Endothelial cell of coronary artery (primary cell): ENCODE measurements at places on chromosomes 16 and 17. TPM values are rescaled to one million over a fixed set of nuclear protein-coding genes. Genes with fewer than 3 reads are reported as not detected.

Gene TAC4
- total RNA-seq: not detected in 2 replicates

Gene SMURF2
- total RNA-seq: 181 and 255 TPM in 2 replicates

Gene SEC14L5
- total RNA-seq: not detected in 2 replicates

Gene CACNG4
- not detected in 2 replicates for total RNA-seq

Gene CYGB
- total RNA-seq: 0.45 and 5.0 TPM in 2 replicates

Gene HBA2
- total RNA-seq: not detected in 2 replicates

Gene GRB7
- not detected in 2 replicates for total RNA-seq

Gene MGRN1
- total RNA-seq: 17.9 and 24.5 TPM in 2 replicates

Gene NGFR
- total RNA-seq: under 0.01 TPM in 2 replicates

Gene ANKFN1
- total RNA-seq: 0.09 TPM in 1 of 2 replicates, not detected in the other

Gene ITGB3
- total RNA-seq: 54.6 and 138 TPM in 2 replicates

Gene CES1
- total RNA-seq: 0.09 TPM in 1 of 2 replicates, not detected in the other

Gene STAC2
- total RNA-seq: not detected in 2 replicates

Gene HCRT
- total RNA-seq: not detected in 2 replicates

Gene TTLL6
- not detected in 2 replicates for total RNA-seq

Gene ELMO3
- total RNA-seq: 0.72 and 1.2 TPM in 2 replicates

Gene TXNDC17
- total RNA-seq: 102 and 157 TPM in 2 replicates

Gene CCL14
- 6.1 and 7.1 TPM in 2 replicates for total RNA-seq

Gene CD300E
- total RNA-seq: not detected in 2 replicates

Gene CD300A
- total RNA-seq: not detected in 2 replicates

Gene SLC38A8
- total RNA-seq: not detected in 2 replicates

Gene COPZ2
- 5.3 and 10.5 TPM in 2 replicates for total RNA-seq

Gene CACNA1H
- total RNA-seq: 1.8 TPM in 1 of 2 replicates, not detected in the other

Gene DPEP3
- total RNA-seq: not detected in 2 replicates

Gene TMC5
- total RNA-seq: not detected in 2 replicates

Gene CBX8
- 1.7 and 3.4 TPM in 2 replicates for total RNA-seq

Gene DOC2B
- total RNA-seq: under 0.01 and 1.3 TPM in 2 replicates

Gene RPL26
- total RNA-seq: 4,291 and 4,698 TPM in 2 replicates

Gene C1QL1
- total RNA-seq: 0.09 TPM in 1 of 2 replicates, not detected in the other

Gene SEPTIN12
- total RNA-seq: not detected in 2 replicates

Gene WFDC1
- not detected in 2 replicates for total RNA-seq

Gene BAIAP3
- total RNA-seq: 0.18 and 1.4 TPM in 2 replicates

Gene RUNDC3A
- 0.47 and 0.54 TPM in 2 replicates for total RNA-seq

Gene GP1BA
- not detected in 2 replicates for total RNA-seq

Gene CACNG3
- total RNA-seq: not detected in 2 replicates

Gene CHST4
- not detected in 2 replicates for total RNA-seq

Gene BCAR1
- 100 and 178 TPM in 2 replicates for total RNA-seq

Gene CCL11
- total RNA-seq: not detected in 2 replicates

Gene KRT14
- 0.19 TPM in 1 of 2 replicates, not detected in the other for total RNA-seq

Gene DHRS7C
- total RNA-seq: not detected in 2 replicates

Gene GCGR
- not detected in 2 replicates for total RNA-seq
